Thoracic aorta (tissue), 2 donors: ENCODE measurements at places on chromosomes 7 and 10.

DNA sequence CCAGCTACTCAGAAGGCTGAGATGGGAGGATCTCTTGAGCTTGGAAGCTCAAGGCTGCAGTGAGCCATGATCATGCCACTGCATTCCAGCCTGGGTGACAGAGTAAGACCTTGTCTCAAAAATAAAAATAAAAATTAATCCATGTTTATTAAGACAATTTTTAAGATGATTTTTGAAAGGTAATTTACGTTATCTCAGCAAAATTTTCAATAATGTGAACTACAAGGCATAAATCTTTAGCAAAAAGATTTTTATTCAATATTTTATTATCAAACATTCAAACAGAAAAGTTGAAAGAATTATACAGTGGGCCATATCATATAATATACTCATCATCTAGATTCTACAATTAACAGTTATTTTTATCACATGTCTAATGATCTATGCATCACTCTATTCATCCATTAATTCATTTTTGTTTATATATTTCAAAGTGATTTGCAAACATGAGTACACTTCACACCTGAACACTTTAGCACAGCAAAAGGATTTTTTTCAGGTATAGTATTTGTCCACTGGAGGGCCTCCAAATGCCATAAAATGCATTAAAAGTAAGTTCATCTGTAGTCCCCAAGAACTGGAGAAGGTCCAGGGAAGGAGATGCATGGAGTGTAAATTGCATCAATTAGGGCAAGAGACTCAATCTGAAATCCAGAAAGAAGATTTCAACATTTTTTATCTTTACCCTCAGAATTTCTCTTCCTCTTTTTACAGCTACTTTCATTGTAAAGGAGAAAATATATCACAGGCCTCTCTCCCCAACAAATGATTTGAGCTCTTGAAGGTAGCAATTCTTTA is 38.6 kb upstream of the RSBN1L start:
- DNase-seq: no peak

- DNase-seq: no peak
Observed at GRCh38 chr7:151715666-151716315, 161.1 kb downstream of the PRKAG2 start.

DNA sequence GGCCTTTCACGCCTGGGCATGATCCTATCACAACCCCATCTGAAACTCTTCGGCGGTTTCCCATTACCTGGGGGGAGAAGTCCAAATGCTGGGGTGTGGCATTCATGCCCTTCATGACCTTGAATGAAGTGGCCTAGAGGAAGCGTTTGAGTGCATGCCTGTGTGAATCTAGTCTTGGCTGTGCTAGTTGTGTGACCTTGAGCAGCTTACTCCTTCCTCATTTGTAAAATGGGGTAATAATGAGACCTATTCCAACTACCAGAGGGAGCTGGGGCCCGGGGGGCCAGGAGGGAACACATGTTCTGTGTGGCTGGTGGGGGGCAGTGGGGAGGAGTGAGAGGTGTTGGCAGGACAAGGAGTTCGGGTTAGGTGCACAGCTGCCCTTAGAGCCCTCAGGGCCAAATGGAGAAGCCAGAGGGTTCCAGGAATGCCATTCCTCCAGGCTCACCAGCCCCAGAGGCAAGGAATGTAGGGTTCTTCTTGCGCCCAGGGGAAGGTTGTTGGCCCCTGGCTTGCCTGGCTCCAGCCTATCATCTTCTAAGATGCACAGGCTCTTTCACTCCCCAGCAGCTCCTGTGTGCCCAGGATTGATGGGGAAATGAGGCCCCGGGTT is 21.3 kb upstream of the TBRG4 start:
- DNase-seq: no peak

GRCh38 chr10:133104068-133104962 is 16.6 kb downstream of the ADGRA1 start:
- DNase-seq: no peak
